A549 treated with GW870086 at 1 μM for 4 hours (cell line): ENCODE measurements at places on chromosomes 13 and 19. TPM values are rescaled to one million over a fixed set of nuclear protein-coding genes. Genes with fewer than 3 reads are reported as not detected.

Gene MYH14
- total RNA-seq: 4.4 to 7.0 TPM (median 6.4 TPM) in 5 replicates

Gene KLK15
- total RNA-seq: not detected in 5 replicates

Gene LRG1
- total RNA-seq: 0.08 to 0.41 TPM (median 0.11 TPM) in 4 of 5 replicates, not detected in the other

Gene ILF3
- 140 to 173 TPM (median 160 TPM) in 5 replicates for total RNA-seq

Gene MCEMP1
- not detected in 5 replicates for total RNA-seq

Gene TMEM38A
- total RNA-seq: 0.56 to 1.4 TPM (median 1.2 TPM) in 5 replicates

Gene KIR2DL4
- not detected in 5 replicates for total RNA-seq

Gene GRK1
- total RNA-seq: not detected in 5 replicates

Gene ZNF570
- 2.9 to 4.2 TPM (median 4.0 TPM) in 5 replicates for total RNA-seq

Gene ERVK3-1
- total RNA-seq: 89.0 to 109 TPM (median 96.0 TPM) in 5 replicates

Gene HSH2D
- total RNA-seq: 0.09 to 0.14 TPM in 2 of 5 replicates, not detected in the others

Gene ATP8A2
- total RNA-seq: 0.01 TPM in 1 of 5 replicates, not detected in the others

Gene INTS6
- total RNA-seq: 10.6 to 12.0 TPM (median 11.4 TPM) in 5 replicates

Gene BEST2
- total RNA-seq: 0.10 to 0.26 TPM (median 0.22 TPM) in 5 replicates

Gene MATK
- total RNA-seq: 0.94 to 1.8 TPM (median 1.2 TPM) in 5 replicates

Gene SHKBP1
- total RNA-seq: 102 to 140 TPM (median 128 TPM) in 5 replicates

Gene WDR88
- not detected in 5 replicates for total RNA-seq

Gene ADGRE1
- 3.8 to 5.4 TPM (median 4.8 TPM) in 5 replicates for total RNA-seq

Gene ITGBL1
- total RNA-seq: 1.4 to 1.8 TPM (median 1.7 TPM) in 5 replicates
